ENCODE measurements at places on chromosomes 2 and 18. TPM values are rescaled to one million over a fixed set of nuclear protein-coding genes. Genes with fewer than 3 reads are reported as not detected.
A peak's percentile ranks its signal among the peaks of the same experiment; 100 is the strongest.

The ERFE gene
- 6.1 TPM for total RNA-seq

The ABCG5 gene
- total RNA-seq = not detected

- no peak for DNase-seq
These were observed 34.9 kb downstream of the SLC38A11 start for GRCh38 chr2:164920430-164920829.

GRCh38 chr2:69997015-69997830 lies 35.8 kb upstream of the ASPRV1 start:
- DNase-seq = no peak

GRCh38 chr2:228426502-228427216 lies 245.2 kb upstream of the SPHKAP start:
- peak; percentile 31 for DNase-seq

- peak; percentile 44 for DNase-seq
These were observed 4.4 kb downstream of the CCL20 start for GRCh38 chr2:227817850-227818674.

- DNase-seq = peak; percentile 20
These were observed 73.8 kb downstream of the TRABD2A start for GRCh38 chr2:84807063-84807485.

DNA sequence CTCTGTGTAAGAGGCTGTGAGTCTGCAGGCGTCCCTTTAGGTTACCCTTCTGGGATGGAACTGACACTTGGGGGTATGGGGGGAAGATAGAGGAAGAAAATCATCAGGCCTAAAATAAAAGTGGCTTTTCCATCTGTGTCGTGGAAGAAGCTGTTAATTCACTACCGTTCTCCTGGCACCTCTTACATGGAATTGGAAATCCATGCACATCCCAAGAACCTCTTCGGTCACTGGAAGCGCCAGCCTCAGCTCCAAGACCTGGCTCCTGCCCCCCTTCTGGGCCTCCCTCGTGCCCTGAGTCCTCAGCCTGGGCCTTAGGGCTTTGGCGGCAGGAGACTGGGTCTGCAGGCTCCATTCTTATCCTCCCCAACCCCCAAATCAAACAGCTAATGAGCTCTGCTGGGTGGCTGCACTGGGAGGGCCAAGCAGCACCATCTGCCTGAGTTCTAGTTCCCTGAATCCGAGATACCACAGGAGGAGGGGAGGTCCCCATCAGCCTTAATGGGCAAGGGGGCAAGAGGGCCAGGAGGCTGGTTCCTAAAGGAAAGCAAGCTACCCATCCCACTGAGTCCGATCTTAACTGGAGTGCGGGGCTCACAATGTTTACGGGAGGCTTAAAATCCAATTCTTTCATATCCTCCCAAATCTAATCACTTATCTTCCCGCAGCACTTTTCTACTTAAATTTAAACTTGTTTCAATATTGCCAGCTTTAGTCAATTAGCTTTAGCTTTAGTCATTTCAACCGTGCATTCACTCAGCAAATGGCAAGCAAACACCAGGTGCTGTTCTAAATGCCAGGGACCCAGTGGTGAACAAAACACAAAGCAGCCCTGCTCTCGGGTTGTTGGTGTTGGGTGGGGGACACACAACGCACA lies 52.8 kb downstream of the FAM178B start:
- peak; percentile 61 for DNase-seq

DNA sequence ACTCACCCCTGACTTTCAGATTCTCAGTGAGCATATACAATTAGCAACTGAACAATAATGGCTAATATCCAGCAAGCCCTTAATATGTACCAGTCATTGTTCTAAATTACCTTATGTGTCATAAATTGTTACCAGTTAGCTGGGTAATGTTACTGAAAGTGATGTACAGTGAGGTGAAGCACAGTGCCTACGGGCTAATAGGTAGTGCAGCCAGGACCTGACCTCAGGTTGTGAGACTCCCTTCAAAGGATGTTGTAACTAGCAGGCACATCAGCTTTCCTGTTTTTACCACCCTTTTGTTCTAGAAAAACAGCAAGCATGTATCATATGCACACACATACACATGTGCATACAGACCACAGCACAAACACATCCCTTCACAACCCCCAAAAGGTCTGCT lies 258.3 kb downstream of the PHLPP1 start:
- no peak for DNase-seq

DNA sequence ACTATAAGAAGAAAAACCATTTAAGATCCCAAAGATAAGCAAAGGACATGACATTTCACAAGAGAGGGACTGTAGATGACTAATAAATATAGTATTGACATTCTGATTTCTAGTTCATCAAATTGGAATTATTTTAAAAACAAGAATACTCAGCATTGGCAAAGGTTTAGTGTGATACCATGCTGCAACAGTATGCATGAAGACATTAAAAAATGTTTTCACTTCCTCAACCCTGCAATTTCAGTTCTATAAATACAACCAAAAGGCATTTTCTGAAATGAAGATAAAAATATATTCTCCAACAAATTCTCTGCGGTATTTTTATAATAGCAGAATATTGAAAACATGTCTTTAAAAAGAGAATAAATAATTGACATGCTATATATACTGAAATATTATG lies 2.1 kb downstream of the C2orf81 start:
- no peak for DNase-seq

- peak; percentile 50 for DNase-seq
These were observed 145.0 kb downstream of the MCFD2 start for GRCh38 chr2:46770622-46771021.

All from muscle of leg (tissue), 16 donors.